ENCODE measurements at places on chromosomes 6 and 20. TPM values are rescaled to one million over a fixed set of nuclear protein-coding genes. Genes with fewer than 3 reads are reported as not detected.

- DNase-seq, result no peak
Observed at GRCh38 chr6:106360989-106361430, 493 bp downstream of the CRYBG1 start.

DNA sequence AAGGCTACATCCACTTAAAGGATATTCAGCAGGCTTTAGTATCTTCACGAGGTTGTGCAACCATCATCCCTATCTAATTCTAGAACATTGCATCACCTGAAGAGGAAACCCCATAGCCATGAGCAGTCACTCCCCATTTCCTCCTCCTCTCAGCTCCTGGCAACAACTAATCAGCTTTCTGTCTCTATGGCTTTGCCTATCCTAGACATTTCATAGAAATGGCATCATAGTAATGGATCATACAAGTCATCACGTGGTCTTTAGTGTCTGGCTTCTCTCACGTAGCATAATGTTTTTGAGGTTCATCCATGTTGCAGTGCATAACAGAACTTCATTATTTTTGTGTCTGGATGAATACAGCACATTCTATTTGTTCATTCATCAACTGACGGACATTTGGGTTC lies 20.5 kb downstream of the SNAI1 start:
- no peak for DNase-seq

The DEF6 gene
- 7.8 TPM for polyA plus RNA-seq

DNA sequence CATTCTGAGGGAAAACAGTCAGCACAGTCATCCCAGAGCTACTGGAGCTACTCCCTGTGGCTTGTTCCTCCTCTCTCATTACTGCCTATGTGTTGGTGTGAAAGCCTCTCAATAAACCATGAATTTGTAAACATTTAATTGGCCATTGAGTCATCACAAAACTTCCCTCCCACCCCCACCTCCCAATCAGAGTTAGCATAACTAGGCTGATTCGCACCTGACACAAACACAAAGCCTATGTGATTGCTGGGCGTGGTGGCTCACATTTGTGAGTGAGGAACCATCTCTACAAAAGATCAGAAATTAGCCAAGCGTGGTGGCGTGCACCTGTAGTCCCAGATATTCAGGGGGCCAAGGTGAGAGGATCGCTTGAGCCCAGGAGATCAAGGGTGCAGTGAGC lies 17.1 kb upstream of the SNTA1 start:
- DNase-seq, result no peak

- DNase-seq, result no peak
Observed at GRCh38 chr20:21941941-21942805, 236.7 kb downstream of the PAX1 start.

GRCh38 chr20:20946122-20946759 lies 159.9 kb downstream of the LINC00237 start:
- no peak for DNase-seq

- DNase-seq, result no peak
Observed at GRCh38 chr6:33723371-33724085, 12.0 kb upstream of the UQCC2 start.

GRCh38 chr20:45780159-45780558 lies 11.5 kb downstream of the WFDC3 start:
- no peak for DNase-seq

DNA sequence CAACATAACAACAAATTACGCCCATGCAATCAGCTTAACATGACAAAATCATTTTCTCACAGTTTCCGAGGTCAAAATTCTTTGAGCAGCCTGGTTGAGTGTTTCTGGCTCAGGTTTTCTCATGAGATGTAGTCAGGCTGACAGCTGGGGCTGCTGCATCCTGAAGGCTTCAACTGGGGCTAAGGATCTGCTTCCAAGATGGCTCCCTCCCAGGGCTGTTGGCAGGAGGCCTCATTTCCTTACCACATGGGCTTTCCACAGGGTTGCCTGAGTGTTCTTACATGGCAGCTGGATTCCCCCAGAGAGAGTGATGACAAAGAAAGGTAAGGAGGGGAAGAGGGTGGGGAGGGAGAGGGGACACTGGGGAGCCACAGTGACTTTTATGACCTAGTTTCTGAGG lies 63.1 kb upstream of the NNAT start:
- no peak for DNase-seq

DNA sequence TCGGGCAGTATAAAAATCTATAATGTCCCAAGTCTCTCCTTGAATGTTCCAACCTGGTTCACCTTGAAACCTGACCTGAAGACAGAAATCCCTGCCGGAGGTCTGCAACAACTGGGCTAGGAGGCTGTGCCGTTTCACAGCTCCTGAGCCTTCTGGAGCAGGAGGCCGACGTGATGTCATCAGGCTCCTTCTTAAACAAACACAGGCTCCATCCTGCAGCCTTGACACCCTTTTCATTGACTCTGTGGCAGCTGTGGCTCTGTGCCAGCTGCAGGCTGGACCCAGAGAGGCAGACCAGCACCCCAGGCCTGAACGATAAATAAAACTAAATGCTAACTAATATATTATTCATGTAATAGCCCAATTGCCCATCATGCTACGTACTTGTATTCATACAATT lies 483.9 kb downstream of the CD83 start:
- DNase-seq, result no peak

- DNase-seq, result no peak
Observed at GRCh38 chr6:43939281-43940070, 169.5 kb downstream of the VEGFA start.

The ZNF133 gene
- 15.2 TPM for polyA plus RNA-seq

DNA sequence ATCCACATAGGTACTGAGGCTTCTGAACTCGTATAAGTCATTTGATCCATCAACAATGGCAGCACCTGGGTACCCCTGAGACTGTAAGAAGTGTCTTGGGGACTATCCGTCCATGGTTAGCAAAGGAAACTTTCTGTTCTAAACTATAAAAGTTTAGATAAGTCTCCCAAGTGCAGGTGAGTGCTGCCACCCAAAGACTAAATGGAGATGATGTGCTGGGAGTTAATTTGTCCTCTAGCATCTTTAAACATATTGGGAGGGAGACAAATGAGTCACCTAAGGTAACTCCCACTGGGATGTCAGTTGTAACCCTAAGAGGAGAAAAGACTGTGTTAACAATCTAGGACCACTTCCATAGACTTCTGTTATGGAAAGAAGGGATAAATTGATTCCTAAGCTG lies 6.2 kb downstream of the BEND6 start:
- DNase-seq, result no peak

The EYS gene
- polyA plus RNA-seq, result not detected

- no peak for DNase-seq
Observed at GRCh38 chr6:53483423-53484353, 61.2 kb downstream of the GCLC start.

GRCh38 chr6:14659841-14660240 lies 542.3 kb downstream of the CD83 start:
- no peak for DNase-seq

GRCh38 chr6:2626401-2626800 lies 124.3 kb downstream of the MYLK4 start:
- no peak for DNase-seq

The SAPCD1 gene
- 1.3 TPM for polyA plus RNA-seq

DNA sequence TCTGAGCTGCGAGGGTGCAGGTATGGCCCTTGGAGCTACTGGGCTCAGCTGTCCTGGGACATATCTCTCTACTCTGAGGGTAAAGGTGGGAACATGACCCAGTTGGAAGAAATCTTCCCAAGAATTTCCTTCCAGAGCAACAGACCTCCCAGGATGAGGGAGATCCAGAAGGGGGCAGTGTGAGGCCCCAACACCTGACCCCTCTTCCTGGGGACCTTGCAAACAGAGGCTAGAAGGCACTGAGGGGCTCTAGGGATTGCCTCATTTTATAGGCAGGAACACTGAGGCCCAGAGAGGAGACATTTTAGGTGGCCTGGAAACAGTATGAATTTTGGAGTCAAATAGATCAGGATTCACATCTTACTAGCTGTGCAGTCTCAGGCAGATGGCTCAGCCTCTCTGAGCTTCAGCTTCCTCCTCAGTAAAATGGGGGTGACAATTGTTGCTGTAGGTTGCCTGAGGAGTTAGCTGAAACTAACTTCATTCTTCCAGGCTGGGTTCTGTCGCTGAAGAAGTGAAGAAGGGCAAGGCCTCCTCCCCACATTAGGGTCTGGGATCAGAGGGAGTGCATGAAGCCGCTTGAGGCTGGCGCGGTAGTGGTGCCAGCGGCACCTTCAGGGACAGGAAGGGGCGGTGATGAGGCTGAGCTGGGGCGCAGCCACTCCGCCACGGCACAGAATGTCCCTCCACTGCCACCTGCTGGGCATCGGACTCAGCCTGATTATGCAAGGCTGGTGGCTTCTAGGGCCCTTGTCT lies 11.4 kb downstream of the KCNK17 start:
- no peak for DNase-seq

DNA sequence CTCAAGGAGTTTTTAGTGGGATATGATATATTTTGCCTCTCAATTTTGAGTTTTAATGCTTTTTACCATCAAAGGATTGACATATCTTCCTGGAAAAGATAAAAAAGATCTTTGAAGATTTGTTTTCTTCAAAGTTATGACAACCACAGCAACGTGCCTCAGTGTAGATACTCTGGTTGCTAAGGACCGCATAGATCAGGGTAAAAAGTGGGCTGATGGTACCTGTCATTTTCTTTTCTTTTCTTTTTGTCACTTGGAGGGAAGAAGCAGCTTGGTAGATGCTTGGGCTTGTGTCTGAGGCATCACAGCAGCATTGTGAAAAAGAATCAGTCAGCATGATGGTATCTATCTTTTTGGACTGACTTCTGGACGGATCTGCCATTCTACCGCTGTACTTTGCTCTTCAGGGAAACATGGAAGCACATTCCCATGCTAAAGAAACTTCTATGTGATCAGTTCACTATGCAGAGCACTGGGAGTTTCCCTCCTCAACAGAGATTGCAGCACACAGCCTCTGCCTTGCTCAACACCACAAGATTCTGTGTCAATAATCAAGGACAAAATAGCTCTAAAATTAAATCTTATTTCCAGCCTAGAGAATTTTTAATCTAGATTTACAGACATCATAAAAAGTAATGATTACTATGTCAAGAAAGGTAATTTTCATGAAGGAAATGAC lies 54.8 kb upstream of the SGK1 start:
- no peak for DNase-seq

The PRPH2 gene
- polyA plus RNA-seq, result 1.1 TPM

GRCh38 chr6:5763407-5763806 lies 243.3 kb downstream of the NRN1 start:
- DNase-seq, result no peak

- DNase-seq, result no peak
Observed at GRCh38 chr20:1907586-1907985, 12.4 kb downstream of the SIRPA start.

- DNase-seq, result no peak
Observed at GRCh38 chr6:21199262-21199661, 394.3 kb upstream of the SOX4 start.

- no peak for DNase-seq
Observed at GRCh38 chr20:52941808-52942207, 30.4 kb upstream of the TSHZ2 start.

- DNase-seq, result no peak
Observed at GRCh38 chr6:40887792-40888340, 151.2 kb downstream of the UNC5CL start.

DNA sequence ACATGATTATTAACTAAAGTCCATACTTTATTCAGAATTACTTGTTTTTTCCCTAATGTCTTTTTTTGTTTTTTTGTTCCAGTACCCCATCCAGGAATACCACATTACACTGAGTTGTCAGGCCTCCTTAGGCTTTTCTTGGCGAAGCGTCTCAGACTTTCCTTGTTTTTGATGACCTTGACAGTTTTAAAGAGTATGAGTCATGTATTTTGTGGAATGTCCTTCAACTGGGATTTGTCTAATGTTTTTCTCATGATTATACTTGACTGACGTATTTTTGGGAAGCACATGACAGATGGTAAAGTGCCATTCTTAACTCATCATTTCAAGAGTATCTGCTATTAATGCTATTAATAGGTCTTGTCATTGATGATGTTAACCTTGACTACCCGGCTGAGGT lies 23.6 kb downstream of the ENPP1 start:
- DNase-seq, result no peak

DNA sequence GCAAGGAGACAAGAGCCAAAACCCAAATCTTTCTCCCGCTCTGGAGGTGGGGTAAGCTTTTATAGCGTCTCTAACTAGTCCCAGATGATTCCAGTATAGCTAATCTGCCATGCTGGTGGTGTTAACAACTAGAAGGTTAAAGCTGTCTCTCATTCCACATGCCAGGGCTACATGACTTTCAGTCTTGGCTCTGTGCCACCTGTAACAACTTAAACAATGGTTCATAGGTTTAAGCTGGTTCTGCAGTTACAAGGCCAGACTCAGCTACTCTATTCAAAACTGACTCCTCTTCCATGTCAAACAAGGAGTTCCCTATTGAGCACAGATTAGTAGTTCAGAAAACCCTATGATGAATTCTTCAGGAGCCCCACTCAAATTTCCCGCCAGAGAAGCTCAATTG lies 128.9 kb downstream of the ELOVL4 start:
- no peak for DNase-seq

DNA sequence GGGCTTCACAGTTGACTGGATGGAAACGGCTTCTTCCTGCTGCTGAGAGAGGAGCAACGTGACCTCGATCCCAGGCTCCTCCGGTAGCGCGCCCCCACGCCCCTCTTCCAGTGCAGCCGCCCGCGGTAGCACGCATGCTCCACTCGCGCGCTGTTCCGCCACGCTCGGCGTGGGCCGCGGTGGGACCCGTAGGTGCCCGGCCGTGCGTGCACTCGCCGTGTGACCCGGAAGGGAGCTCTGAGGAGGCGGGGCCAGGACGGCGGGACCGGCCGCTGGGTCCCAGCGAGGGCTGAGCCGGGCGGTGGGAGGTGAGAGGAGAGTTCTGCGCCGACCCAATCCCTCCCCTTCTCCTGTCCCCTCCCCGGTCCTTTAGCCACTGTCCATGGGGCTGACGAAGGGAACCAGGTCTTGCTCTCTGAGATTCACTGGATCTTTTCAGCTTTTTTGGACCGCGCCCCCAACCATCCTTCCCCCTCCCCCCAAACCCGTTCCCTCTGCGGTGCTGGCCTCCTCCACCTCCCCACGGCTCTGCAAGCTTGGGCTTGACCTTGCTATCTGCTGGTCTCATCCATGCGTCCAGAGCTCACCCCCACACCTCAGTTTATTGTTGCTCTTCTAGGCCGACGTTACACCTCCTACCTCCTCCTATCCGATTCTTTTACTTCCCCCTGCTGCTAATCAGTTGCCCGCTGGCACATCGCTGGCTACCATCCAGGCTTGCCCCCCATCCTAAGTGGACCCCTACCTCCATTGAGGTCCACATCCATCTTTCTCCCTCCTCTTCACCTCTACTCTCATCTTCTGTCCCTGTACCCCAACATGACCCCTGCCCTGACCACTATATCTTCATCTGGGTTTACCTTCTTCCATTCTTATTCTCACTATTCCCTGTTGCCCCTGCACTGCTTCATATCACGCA lies at the start of gene CUL9:
Gene CUL9, plus strand, starts transcription at position 255 of the 919 bp plus-strand sequence. CDS start 2,115 bp downstream, outside the sequence.
- DNase-seq, result no peak

GRCh38 chr6:22754061-22754460 lies 184.7 kb downstream of the HDGFL1 start:
- DNase-seq, result no peak

- DNase-seq, result no peak
Observed at GRCh38 chr20:19922716-19923115, 94.4 kb upstream of the NAA20 start.

GRCh38 chr6:12250383-12250770 lies 39.8 kb upstream of the EDN1 start:
- no peak for DNase-seq
